ENCODE measurements at places on chromosomes 7 and 10.

DNA sequence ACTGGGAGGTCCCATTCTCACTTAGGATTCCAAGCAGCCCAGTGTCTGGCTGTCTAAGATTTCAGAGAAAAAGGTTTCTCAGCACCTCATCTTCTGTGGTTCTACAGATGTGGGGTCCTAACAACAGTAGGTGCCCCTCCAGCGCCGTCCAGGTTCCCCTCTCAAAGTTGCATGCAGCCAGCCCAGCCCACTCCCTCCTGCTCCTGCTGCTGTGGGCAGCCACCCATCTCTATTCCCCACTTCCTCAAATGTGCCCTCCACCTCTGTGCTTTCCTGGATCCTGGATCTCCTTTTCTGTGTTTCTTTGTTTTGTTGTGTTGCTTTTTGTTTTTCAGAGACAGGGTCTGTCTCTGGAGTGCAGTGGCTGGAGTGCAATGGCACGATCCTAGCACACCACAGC lies 13.3 kb upstream of the SLC18A3 start:
- no peak for DNase-seq

GRCh38 chr7:100865372-100865911 lies 1.7 kb upstream of the TRIP6 start:
- no peak for DNase-seq

DNA sequence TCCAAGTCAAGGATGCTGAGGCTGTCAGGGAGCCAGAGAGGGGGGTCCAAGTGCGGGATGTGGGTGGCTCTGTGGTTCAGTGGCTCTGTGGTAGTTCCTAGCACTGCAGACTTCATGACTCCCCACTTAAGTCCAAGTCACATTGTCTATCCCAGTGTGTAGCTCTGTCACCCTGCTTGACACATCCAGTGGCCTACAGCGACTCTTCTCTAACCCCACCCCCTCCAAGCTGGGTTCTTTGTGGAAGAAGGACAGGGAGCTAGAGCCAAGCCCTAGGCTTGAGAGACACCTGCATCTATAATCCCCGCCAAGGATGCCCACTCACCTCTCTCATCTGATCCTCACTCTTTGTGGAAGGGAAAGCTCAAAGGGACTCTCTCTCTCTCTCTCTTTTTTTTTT lies 57.6 kb downstream of the ADCYAP1R1 start:
- DNase-seq = no peak

GRCh38 chr7:4260867-4261600 lies 421.1 kb upstream of the FOXK1 start:
- no peak for DNase-seq

GRCh38 chr7:149071182-149071635 lies 19.3 kb downstream of the ZNF786 start:
- DNase-seq = no peak

- no peak for DNase-seq
Measured at GRCh38 chr10:117363028-117363427, 12.2 kb downstream of the PDZD8 start.

DNA sequence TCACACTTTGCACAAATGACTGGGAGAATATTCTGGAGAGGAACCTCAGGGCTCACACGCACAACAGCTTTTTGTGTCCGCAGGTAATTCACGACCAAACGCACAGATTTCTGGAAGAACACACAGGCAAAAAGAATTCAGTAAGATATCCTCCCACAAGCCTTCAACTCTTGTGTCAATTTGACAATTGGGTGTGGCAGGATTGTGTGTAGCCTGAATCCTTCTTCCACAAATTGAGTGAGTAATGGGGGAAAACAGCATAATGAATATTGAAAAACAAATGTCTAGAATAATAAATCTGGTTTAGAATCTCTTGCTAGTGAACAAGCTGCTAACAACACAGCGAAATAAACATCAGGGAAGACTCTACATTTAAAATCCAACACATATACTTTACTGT lies 125.6 kb downstream of the COBL start:
- no peak for DNase-seq

DNA sequence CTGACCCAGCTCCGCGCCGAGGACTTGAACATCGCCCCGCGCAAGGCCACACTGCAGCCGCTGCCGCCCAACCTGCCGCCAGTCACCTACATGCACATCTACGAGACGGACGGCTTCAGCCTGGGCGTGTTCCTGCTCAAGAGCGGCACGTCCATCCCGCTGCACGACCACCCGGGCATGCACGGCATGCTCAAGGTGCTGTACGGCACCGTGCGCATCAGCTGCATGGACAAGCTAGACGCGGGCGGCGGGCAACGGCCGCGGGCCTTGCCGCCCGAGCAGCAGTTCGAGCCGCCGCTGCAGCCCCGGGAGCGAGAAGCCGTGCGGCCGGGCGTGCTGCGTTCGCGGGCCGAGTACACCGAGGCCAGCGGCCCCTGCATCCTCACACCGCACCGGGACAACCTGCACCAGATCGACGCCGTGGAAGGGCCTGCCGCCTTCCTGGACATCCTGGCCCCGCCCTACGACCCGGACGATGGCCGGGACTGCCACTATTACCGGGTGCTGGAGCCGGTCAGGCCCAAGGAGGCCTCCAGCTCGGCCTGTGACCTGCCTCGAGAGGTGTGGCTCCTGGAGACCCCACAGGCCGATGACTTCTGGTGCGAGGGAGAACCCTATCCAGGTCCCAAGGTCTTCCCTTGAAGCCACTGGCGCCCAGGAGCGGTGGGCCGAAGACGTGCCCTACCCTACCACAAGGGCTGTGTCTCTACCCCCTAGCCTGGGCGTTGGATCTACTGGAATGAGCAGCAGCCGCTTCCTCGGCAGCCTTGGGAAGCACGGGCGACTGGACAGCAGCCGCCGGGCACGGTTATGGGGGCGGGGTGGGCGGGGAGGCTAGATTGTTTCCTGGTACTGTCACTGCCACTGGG lies 945 bp downstream of the ADO start:
- DNase-seq = no peak

DNA sequence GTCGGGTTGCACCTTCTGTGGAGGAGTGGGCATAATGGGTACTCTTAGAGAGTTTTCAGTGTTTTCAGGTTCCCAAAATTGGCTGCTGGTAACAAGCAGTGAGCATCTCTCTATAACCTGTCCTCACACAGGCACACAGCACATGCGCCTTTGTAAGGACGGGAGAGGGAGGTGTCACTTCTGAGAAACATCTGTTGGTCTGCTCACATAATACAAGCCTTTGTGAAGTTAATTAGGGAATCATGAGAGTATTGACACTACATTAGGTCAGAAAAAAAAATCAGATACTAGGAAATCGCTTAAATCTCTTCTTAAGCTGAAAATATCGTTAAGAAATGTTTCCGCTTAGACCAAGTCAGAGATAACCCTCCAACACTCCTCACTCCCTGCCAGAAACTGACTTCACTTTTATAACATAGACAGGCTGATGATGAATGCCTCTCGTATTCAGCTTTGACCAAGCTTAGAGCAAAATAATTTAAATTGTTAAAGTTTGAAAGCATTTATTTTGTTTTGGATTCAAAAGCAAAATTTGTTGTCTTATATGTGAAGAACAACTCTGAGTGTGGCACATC lies 769.7 kb downstream of the TNS3 start:
- no peak for DNase-seq

- DNase-seq = no peak
Measured at GRCh38 chr10:15860692-15861201, 440 bp upstream of the MINDY3 start.

DNA sequence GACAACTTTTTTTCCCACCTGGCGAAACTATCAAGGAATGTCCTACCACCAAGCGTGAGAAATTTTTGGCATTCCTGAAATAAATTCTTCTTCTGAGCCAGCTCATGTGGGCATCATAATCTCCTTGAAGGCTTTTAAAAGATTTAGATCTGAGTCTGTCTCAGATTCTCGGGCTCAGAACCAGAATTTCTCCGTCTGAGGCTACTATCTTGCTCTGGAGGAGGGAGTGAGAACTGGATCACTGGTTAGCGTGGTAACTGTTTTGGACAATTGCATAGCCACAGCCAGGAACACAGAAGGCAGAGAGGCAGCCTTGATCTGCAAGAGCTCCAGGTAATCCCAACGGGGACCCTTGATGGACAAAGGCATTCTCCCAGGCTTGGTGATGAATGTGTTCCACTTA lies 1.0 kb upstream of the PLAC9 start:
- no peak for DNase-seq

DNA sequence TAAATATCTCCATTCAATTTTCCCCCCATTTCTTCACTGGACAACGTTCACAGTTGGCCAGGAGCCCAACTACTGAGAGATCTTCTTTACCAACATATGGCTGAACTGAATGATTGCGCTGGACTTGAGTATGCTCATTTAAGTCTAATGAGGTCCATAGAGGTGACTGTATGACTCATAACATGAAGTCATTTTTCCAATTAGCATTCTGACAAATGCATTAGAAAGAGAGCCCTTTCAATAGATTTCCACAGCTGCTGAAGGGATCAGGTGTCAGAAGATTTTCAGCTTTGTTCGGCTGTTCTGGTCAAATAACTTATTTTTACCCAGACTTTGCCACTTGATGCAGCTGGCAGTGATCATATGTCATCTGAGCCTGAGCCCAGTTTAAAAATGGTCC lies 438.0 kb downstream of the ETV1 start:
- DNase-seq = no peak

GRCh38 chr10:43706166-43706565 lies 57.5 kb upstream of the ZNF32 start:
- no peak for DNase-seq

GRCh38 chr10:105042906-105043552 lies 401.9 kb downstream of the SORCS3 start:
- DNase-seq = no peak

GRCh38 chr7:138796038-138796615 lies 1.7 kb upstream of the TMEM213 start:
- DNase-seq = no peak

GRCh38 chr7:18179093-18179492 lies 151.4 kb upstream of the PRPS1L1 start:
- DNase-seq = no peak

DNA sequence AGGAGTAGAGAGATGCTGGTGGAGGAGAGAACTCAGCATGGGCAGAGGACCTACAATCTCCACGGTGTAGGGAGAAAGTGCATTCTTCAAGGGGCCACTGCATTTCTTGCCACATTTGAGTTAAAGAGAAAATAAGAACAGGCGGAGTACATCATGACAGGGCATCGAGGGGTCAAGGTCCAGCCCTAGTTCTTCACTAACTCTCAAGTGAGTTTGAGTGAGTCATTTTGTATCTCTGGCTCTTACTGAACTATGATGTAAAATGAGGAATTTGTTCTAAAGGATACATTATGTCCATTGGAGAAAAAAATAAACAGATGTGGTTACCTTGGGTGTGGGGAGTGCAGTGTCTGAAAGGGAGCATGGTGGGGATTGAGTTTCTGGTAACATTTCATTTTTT lies 182.9 kb downstream of the XPNPEP1 start:
- no peak for DNase-seq

DNA sequence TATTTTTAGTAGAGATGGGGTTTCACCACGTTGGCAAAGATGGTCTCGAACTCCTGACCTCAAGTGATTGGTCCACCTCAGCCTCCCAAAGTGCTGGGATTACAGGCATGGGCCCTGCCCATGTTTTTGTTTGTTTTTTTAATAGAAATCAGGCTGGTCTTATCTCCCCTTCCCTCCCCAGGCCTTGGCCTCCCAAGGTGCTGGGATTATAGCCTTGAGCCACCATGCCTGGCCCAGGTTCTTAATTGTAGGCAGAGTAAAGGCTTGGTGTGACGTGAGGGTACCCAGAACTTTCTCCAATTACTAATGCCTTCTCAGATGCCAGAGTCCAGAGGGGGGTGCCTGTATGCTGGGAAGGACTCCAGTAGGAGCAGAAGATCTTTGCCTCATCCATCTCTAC lies 5.2 kb upstream of the MKRN1 start:
- DNase-seq = no peak

GRCh38 chr7:101594790-101595189 lies 34.3 kb downstream of the MYL10 start:
- DNase-seq = no peak

GRCh38 chr7:137469191-137469811 lies 125.8 kb upstream of the PTN start:
- DNase-seq = no peak
